ENCODE measurements at places on chromosomes 6 and 20.

DNA sequence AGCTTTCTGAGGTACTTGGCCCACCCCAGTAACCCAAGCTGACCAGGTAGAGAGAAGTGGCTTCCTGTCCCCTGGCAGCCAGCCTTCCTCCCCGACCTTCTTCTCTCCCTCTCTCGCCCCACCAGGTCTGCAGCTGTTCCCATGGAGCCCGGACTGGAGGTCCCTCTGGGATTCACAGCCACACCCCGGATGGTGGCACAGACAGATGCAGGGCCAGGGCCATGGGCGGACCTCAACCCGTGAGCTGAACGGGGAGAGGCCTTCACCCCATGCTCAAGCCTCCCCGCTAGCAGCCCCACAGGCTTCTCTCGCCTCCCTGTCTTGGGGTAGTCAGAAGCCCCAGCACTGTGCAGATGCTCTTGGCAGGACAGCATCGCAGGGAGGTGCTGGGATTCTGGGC lies 41.3 kb downstream of the CPXM1 start:
- no peak for DNase-seq

DNA sequence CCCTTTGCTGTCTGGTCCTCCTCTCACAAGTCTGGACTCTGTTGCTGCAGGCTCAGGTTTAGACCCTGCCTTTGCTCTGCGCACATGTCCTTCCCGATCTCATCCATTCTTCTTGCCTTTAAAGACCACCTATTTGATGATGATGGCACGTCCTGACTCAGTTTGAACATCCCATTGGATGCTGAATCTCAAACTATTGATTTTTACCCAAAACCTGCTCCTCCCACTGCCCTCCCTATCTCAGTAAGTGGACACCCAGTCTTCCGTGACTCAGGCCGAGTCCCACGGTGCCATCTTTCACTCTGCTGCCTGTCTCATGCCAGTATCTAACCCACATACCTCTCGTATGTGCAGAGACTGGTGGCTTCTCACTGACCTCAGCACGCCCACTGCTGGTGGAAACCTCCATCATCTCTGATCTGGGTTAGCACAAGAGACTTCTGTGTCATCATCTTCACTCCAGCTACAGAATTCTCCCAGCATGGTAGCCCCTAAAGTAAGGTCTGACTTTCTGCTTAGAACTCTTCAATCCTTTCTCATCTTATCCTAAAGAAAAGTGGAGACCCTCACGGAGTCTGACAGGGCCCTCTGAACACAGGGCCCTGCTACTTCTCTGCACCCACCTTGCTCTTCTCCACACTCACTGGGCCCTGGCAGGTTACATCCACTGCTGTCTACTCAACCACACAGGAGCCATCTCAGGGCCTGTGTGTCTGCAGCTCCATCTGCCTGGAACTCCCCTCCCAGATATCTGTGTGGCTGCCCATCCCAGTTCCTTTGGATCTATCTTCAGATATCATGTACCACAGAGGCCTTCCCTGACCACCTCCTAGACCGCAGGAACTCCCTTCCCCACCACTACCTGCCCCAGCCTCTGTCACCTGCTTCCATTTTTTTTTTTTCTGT lies 387.1 kb upstream of the AGPAT4 start:
- no peak for DNase-seq

DNA sequence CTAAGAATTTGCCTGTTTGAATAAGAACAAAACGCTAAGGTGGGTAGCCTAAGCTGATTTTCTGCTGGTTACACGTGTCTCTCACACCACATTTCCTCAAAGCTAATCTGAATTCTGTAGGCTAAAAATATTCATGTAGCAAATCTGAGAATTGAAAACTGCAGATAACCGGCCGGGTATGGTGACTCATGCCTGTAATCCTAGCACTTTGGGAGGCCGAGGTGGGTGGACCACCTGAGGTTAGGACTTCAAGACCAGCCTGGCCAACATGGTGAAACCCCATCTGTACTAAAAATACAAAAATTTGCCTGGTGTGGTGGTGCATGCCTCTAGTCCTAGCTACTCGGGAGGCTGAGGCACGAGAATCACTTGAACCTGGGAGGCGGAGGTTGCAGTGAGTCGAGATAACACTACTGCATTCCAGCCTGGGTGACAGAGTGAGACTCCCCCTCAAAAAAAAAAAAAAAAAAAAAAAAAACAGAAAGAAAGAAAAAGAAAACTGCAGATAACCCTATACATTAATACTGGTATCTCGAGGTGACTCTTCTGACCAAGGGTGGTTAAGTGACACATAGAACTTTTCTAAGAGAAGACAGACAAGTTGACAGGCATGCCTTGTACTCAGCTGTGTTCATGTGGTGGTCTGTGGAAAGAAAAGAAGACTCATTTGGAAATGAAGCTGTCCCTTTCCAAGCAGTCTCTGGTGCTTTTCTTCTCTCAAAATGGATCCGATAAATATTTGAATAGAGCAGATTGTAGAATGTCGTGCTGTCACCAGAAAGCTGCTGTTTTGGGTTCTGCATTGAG lies 24.7 kb upstream of the ASXL1 start:
- DNase-seq: no peak

- DNase-seq: peak; percentile 88
Observed at GRCh38 chr6:43687437-43688347, at the start of gene MRPS18A. Gene MRPS18A (minus strand): TSS chr6:43687791. CDS start chr6:43687779, 12 bp downstream.

- no peak for DNase-seq
Observed at GRCh38 chr6:53119349-53119748, 29.3 kb downstream of the GCM1 start.

DNA sequence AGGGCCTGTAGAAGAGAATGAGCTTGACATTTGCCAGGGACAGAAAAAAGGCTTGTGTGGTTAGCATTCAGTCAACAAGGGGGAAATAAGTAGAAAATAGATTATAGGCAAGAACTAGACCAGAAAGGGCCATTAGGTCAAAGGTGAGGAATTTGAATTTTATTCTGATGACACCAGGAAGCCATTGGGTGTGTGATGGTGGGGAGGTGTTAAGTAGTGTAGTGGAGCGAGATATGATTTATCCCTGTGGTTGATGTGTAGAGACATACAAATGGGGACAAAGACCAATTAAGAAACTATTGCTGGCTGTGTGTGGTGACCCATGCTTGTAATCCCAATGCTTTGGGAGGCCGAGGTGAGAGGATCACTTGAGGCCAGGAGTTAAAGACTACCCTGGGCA lies 11.0 kb downstream of the DSTN start:
- DNase-seq: no peak

- no peak for DNase-seq
Observed at GRCh38 chr6:139112146-139112545, 22.7 kb upstream of the HECA start.

DNA sequence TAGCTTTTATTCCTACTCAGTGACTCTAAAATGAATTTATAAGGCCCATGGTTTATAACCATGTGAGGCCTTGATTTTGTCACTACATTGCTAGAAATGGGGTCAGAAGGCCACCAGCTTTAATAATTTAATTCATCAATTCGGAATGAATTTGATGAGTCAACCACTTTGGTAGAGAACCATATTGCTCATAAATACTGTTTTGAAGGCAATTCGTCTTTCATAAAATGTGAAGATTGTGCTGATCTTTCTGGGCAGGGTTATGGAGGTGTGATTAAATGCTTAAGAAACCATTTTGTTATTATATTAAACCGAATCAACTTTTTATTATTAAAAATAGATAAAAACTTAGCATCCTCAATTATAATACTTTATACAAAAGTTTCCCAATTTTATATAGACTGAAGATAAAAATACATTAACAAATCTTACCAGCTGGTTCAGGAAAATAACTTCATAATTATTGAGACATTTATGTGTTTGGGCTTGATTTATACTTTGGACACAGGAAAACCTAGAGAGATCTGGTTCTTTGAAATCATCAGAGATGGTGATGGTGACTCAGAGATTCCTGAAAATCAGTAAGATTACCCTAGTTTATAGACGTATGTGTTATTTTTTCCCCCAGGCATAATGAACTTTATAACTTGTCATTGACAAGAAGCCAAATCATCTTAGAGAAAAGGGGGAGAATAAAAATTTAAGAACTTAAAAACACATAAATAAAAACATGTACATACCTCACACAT lies 10.6 kb downstream of the HCRTR2 start:
- no peak for DNase-seq

DNA sequence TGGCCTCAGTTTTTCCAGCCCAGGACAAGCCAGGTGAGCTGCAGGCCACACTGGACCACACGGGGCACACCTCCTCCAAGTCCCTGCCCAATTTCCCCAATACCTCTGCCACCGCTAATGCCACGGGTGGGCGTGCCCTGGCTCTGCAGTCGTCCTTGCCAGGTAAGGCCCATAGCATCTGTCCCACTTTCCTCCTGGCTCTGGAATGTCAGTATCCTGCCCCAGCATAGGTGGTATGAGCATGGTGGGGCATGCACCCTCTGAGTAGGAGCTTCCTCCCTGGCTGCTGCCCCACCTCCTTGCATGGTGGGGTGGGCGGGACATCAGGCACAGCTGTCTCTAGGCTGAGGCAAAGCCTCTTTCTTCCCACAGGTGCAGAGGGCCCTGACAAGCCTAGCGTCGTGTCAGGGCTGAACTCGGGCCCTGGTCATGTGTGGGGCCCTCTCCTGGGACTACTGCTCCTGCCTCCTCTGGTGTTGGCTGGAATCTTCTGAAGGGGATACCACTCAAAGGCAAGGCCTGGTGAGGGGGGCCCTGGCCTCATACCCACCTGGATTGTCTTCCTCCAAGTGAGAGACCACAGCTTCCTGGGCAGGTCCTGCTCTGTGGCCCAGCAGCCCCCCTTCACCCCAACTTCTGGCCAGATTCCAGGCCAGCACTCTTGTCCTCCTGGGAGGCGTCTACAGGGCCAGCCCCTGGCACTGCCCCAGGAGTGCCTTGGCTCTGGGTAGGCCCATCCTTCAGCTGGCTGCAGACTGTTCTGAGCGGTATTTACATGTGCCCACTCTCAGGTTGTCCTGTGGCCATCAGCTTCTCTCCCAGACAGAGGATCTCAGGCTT lies 9.1 kb downstream of the PI16 start:
- peak; percentile 43 for DNase-seq

DNA sequence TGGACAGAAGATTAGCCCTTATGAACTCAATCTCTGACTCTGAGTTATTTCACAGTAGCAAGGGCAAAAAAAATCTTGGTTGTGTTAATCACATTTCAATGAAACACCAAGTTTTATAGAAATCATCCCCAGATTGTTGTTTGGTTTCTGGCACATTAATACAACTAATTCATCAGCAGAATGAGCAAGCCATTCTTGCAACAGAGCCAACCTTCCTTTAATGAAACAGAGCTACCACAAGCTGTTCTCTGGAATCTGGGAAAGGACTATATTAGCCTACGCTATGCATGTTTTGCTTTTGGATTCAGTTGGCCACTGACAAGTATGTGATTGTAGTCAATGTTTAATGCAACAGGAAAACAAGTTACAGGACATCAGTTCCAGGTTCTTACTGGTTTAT lies 13.8 kb upstream of the POPDC3 start:
- no peak for DNase-seq

DNA sequence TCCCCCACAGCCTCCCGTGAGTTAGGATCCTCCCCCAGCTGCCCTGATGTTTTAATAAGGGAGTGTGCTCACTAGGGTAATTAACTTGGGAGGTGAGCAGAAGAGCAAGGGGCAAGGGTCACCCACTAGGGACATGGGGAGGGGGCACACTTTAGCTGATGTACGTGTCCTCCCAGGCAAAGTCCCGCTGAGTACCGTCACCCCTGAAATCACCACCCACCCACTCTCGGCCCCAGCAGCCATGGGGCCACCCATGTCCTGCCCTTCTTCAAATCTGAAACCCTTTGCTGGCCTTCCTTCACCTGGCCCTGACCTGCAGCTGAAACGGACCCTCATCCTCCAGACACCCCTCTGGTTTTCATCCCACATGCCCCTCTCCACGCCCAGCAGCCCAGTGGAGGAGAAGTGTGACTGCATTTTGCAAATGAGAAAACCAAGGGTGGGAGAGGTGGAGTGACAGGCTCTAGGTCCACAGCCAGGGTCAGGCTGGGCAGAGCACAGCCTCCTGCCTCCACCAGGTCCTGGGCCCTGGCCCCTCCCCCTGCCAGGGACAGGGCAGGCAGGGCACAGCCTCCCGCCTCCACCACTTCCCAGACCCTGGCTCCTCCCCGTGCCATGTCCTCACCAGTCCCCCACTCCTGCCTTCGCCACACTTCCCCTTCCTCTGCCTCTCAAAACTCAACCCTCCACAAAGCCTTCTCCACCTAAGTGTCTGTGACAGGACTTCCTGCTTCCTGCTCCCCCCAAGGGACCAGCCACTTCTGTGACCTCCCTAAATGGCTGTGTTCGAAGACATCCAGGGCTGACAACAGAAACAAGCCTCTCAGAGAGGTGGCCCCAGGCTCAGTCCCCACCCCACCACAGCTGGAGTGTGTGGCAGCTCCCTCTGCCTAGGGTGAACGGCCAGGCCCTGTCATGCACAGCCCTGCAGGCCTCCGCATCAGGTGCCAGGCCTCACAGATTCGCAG lies 15.1 kb downstream of the ACSS1 start:
- DNase-seq: peak; percentile 54

GRCh38 chr6:165644586-165645266 lies 18.3 kb downstream of the PDE10A start:
- no peak for DNase-seq

- no peak for DNase-seq
Observed at GRCh38 chr6:88919032-88919431, 44.4 kb downstream of the RNGTT start.

DNA sequence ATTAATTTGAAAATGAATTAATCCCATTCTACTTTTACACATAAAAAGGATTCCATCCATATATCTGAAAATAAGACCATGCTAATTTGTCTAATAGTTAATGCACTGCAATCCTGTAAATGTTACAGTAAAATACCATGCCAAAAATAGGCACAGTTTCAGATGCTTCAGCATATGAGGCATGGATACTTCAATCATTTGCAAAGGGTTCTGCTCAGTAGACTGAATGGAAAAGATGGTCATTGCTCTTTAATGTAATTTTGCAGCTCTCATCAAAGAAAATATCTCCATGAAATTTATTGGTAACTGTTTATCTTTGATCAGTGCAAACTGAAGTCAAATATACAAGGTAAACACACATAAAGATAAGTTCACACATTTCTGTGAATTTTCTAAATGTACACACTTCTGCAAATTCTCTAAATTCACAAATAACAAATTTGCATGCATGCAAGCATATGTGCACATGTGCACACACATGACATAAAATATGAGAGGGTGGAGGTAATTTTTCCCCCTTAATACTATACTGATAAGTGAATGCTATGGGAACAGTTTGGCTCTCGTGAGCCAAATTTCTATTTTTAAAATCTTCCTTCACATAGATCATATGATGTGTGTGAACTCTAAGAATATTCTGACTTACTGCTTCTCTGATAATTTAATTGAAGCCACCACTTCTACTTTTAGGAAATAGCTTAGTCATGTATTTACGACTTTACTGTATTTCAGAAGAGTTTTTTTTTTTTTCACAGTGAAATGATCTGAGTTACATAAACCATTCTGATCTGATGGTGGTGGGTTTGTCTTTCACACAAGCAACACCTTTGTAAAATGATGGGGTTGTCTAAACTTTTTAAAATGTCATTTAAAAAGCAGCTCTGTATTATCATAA lies 996.8 kb upstream of the CITED2 start:
- DNase-seq: no peak

Measured in head of caudate nucleus (tissue), 42 donors.